DMS153 (cell line): ENCODE measurements at places on chromosomes 3 and 15.

DNA sequence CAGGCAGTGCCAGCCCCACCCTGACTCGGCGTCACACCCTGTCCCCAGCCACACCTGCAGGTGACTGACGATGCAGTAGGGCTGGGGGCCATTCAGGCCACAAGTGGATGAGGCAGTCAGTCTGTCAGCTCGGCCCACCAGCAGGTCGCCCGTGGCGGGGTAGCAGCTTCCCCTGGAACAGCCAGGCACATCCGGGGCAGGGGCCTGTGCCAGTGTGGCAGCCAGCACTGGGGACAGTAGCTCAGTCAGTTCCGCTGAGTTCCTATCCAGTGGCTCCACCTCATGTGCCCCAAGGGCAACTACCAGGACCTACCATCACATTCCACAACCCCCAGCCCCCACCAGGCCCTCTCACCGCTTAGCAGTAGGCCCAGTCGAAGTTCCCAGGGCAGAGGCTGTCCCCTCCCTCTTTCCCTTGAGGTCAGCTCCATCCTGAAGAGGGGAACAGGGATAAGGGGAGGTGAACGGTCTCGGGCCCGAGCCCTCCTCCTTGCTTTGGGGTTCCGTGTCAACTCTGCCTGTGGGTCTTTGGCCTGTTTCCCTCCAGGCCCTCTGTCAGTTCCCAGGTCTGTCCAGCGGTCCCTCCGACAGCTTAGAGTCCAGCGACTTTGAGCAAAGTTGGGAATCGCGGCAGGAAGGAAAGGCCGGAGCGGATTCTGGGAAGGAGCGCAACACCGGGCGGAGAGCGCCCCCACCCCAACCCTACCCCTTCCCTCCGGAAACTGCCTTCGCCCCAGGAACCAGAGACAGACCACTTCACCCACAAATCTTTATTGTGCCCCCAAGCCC is at the start of gene LAMB2:
LAMB2 (minus strand) TSS at position 614 of the 789 bp plus-strand sequence; CDS start at position 431, 183 bp downstream.
- DNase-seq = no peak

- no peak for DNase-seq
Measured at GRCh38 chr3:17985658-17986347, 243.4 kb upstream of the TBC1D5 start.

GRCh38 chr3:149378478-149379309 is 1.2 kb upstream of the TM4SF1 start:
- DNase-seq = no peak

- DNase-seq = no peak
Measured at GRCh38 chr3:102053375-102053989, 204.2 kb downstream of the NFKBIZ start.

DNA sequence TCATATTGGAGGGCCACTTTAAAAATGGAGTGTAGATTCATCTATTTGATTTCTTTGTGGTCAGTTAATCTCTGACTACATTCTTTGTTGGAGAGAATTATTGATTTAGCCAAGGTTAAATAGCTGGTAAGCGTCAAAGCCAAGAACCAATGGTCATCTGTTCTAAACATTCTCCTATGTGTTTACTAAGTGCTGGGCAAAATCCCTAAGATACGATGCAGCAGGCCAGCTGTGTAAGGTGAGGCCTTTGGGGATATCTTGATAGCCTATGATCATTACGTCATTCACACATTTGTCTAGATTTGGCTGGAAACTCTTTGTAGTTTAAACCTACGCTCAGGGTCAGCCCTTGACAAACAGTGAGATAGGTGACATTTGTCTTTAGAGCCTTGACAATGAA is 236.2 kb downstream of the NR1D2 start:
- DNase-seq = no peak

DNA sequence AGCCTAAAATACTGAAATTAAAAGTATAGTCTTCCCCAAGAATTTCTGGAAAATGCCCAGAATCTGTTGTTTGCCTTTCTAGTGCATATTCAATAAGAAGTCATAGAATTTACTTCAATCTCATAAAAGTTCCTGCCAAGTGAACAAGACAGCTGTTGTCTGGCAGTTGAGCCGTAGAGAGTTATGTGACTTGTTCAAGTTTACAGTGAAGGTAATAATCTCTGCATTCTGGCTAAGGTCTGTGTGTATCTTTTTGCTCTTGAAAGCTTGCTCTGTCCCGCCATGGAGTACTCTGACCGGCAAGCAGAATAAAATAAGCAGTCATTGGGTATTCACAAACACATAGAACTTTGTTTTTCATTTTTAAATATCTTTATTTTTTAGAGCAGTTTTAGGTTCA is 77.8 kb downstream of the GHSR start:
- DNase-seq = no peak

DNA sequence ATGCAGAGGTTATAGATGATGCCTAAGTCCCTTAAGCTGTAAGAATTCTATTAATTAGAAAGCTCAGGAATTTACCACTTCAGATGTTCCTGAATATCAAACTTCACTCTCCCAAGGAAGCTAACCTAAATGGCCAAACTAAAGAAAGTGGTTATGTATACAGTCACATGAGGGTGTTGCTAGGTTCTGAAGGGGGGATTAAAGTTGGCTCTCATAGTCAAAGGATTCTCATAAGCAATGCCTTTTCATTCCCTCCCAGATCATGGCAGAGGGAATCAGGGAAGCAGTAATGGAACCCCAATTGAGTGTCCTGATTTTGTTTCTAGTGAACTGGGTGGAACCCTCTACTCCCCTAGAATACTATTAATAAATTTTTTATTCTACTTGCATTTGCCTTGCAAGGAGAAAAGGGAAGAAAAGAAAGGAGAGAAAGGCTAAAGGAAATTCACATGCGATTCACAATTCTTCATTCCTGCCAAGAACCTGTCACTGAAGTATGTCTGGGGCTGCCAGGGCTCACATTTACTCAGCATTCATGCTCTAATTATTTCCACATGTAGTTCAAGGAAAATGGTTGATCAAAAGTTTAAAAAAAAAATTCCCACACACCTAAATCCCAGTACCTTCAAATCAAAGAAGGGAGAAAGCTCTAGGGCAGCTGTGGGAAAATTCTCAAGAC is 25.1 kb downstream of the FSTL1 start:
- DNase-seq = no peak

DNA sequence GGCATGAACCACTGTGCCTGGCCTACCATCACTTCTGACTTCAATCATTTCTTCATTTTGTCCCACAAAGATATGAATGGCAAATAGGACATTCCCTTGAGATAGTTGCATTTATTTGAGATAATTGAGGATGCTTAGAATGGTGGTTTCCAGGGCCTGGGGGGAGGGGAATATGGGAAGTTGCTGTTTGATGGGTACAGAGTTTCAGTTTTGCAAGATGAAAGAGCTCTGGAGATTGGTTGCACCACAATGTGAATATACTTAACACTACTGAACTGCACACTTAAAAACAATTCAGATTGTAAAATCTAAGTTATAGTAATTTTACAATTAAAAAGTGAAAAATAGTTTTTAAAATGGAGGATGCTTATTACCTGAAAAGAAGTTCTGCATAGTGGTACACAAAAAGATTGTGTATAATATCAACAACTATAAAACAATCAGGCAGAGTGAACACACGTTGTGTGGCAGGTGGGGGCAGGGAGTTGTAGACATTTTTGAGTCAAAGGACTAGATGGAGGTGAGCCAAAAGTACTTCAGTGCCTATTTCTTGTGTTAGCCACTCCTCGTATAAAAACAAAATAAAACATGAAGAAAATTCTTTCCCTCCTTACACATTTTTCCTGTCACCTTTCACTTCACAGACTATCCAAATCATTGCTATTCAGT is 18.5 kb upstream of the RIOX2 start:
- DNase-seq = no peak

GRCh38 chr3:174168538-174169254 is 690.4 kb upstream of the NAALADL2 start:
- DNase-seq = no peak

DNA sequence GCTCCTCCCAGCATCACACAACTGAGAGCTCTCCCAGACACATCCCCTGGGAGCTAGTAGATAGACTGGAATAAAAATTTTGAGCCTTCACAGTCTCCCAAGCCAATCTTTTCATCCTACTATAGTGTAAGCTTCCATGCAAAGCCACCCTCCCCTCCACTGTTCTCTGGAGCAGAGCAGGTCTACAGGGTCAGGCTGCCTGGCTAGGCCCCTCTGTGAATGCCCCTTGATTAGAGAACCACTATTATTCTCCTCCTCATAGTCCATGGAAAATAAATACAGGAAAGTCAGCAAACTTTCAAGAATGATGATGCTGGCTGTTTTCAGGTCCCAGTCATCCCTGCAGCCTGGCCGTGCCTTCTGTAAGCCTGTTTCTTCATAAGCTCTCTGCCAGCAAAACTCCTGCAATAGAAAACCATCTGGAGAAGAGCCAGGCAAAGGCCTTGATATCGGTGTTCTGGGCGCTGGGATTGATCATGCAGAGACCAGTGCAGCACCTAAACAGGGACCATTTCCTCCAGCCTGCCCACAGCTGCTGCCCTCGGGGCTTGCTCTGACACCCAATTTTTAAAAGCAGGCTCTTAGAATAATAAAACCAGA is 51.7 kb downstream of the CRYGS start:
- DNase-seq = no peak

DNA sequence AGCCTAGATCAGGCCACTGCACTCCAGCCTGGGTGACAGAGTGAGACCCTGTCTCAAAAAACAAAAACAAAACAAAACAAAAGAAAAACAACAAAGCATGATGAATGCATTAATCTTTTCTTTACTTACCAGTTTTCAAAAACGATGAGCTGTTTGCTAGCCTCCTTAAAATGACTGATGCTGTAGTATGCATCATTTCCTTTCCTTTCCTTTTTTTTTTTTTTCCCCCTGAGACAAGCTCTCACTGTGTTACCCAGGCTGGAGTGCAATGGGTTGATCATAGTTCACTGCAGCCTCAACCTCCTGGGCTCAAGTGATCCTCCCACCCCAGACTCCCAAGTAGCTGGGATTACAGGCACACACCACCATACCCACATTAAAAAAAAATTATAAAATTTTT is 202.0 kb downstream of the ADAMTSL3 start:
- no peak for DNase-seq

DNA sequence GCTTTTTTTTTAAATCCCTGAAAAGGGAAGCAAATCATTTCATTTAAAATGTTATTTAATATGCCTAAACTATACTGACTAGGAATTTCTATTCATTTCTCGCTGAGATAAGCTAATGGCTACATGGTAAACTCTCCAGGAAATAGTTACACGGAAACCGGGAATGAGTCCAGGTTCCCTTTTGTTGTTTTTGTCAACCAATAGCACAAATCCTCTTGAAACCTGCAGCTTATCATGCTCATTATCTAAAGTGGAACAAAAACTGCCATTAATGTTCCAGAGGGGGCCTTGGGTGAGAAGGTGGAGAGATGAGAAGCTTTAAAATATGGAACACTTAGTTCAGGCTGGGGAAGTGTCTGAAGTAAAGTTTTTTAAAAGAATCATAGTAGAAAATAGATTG is 113.5 kb upstream of the ALCAM start:
- peak; percentile 94 for DNase-seq

DNA sequence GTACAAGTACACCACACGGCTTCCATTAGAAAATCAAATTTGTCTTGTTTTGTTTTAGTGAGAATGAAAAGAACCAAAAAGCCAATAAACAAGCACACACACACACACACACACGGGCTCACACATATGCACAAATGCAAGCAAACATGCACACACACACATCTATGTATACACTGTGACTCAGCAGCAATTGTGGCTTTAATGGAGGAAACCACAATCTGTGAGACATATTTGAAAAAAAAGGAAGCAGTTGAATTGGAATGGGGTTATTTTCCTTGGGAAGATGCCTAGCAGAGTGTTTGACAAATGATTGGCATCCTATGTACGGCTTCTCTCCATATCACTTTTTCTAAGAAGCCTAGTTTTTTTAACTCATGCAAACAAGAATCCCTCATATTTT is 201.1 kb upstream of the ARRDC4 start:
- DNase-seq = no peak

- DNase-seq = no peak
Measured at GRCh38 chr3:146037697-146038096, 123.3 kb downstream of the PLOD2 start.

DNA sequence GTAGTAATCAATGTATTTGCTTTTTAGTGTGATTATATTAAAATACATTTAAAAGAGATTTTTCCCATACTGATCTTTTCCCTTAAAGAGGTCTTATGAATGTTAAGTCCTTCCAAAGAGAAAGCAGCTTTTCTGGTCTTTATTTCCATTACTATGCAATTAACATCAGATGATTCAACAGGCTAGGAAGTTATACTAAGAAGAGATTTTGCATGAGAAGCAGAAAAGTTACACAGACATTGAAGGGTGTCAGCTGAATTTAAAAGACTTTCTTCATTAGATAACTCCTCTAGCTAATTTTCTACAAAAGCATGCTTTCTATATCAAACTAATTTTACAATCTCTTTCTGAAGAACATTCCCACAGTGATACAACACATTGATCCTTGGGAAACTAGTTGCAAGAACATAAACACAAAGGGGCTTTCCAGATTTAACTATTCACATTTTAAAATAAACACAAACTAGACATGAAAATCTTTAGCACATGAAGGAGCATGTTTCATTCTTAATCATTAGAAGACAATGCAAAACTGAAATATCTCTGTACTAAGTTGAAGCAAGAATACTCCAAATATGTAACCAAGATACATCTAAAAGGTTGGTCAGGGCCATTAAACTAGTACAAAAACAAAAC is 965.8 kb downstream of the ROBO1 start:
- no peak for DNase-seq

- no peak for DNase-seq
Measured at GRCh38 chr3:191366675-191367074, 36.3 kb upstream of the UTS2B start.

GRCh38 chr3:45209526-45209925 is 16.6 kb downstream of the TMEM158 start:
- no peak for DNase-seq

- DNase-seq = no peak
Measured at GRCh38 chr3:112813723-112814171, 32.9 kb downstream of the CD200R1L start.

GRCh38 chr15:101489237-101489598 is 289 bp downstream of the PCSK6 start:
- DNase-seq = no peak

DNA sequence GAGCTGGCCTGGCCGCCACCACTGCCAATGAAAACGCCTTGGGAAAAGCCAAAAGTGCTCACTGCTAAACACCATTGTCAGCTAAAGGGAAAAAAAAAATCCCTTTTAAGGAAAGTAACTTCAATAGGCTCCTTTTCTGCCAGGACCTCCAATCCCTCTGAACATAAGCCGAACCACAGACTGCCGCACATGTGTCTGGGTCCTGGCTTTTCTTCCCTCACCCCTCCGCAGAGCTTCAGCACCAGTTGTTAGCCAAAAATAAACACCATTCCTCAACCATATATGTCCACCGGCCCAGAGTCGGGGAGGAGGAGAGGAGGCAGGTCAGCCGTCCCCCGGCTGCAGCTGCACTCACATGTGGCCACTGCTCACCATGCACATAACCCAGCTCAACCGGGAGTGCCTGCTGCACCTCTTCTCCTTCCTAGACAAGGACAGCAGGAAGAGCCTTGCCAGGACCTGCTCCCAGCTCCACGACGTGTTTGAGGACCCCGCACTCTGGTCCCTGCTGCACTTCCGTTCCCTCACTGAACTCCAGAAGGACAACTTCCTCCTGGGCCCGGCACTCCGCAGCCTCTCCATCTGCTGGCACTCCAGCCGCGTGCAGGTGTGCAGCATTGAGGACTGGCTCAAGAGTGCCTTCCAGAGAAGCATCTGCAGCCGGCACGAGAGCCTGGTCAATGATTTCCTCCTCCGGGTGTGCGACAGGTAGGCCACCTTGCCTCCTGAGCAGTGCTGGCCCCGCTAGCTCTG is at the start of gene FBXL22:
FBXL22 (plus strand) TSS at position 350 of the 753 bp plus-strand sequence; CDS start at position 356, 6 bp downstream.
- DNase-seq = peak; percentile 48
